ENCODE measurements at places on chromosomes 6 and 20. TPM values are rescaled to one million over a fixed set of nuclear protein-coding genes. Genes with fewer than 3 reads are reported as not detected.

FKBP1C gene
- total RNA-seq = not detected

PRSS35 gene
- not detected for total RNA-seq

ZNF391 gene
- total RNA-seq = 14.2 TPM

CFAP206 gene
- not detected for total RNA-seq

CASS4 gene
- 0.74 TPM for total RNA-seq

RAMACL gene
- 2.2 TPM for total RNA-seq

DNA sequence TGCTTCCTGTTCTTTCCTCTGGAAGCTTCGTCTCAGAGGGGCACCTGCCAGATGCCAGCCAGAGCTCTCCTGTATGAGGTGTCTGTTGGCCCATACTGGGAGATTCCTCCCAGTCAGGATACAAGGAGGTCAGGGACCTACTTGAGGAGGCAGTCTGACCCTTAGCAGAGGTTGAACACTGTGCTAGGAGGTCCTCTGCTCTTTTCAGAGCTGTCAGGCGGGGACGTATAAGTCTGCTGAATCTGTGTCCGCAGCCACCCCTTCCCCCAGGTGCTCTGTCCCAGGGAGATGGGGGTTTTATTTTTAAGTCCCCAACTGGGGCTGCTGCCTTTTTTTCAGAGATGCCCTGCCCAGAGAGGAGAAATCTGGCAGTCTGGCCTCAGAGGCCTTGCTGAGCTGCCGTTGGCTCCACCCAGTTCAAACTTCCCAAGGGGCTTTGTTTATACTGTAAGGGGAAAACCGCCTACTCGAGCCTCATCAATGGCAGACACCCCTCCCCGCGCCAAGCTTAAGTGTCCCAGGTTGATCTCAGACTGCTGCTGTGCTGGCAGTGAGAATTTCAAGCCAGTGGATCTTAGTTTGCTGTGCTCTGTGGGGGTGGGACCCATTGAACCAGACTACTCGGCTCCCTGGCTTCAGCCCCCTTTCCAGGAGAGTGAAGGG is 326.7 kb downstream of the BCKDHB start:
- no peak for DNase-seq
- H3K4me1 ChIP-seq = peaks cover 5% of the 10 kb centered on the region
- H3K27me3 ChIP-seq = no peaks in the 10 kb centered on the region
- no peaks in the 10 kb centered on the region for H3K36me3 ChIP-seq

DNA sequence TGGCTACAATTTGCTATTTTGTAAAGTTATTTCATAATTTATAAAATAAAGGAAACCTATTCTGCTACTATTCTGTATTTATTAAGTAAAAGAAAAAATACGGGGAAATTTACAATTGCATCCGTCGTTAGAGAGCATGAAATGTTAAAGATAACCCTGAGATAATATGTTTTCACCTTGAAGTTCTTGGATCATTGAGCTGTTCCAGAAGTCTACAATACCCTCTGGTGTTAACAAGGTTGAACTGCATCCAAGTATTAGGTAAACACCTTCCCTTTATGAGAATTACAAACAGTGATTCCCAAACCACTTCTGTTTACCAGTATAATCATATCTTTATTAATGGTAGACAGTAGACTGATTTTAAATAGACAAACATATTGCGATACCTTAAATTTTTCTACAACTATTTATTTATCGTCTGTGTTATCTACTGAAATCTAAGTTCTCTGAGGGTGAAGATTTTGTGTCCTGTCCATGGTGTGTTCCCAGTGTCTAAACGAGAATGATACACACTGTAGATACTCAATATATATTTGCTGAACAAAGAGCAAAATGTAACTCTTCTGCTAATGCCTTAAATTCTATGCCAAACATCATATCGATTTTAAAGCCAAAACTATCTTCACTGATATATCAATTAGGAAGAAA is 28.2 kb downstream of the TBC1D32 start:
- H3K27me3 ChIP-seq = no peaks in the 10 kb centered on the region
- DNase-seq = no peak
- no peak overlapping the region for H3K27ac ChIP-seq
- H3K4me1 ChIP-seq = no peaks in the 10 kb centered on the region

- no peak for DNase-seq
- no peak overlapping the region for H3K27ac ChIP-seq
- no peaks in the 10 kb centered on the region for H3K36me3 ChIP-seq
- H3K27me3 ChIP-seq = no peaks in the 10 kb centered on the region
Observed at GRCh38 chr20:52843425-52843824, 128.7 kb upstream of the TSHZ2 start.

DNA sequence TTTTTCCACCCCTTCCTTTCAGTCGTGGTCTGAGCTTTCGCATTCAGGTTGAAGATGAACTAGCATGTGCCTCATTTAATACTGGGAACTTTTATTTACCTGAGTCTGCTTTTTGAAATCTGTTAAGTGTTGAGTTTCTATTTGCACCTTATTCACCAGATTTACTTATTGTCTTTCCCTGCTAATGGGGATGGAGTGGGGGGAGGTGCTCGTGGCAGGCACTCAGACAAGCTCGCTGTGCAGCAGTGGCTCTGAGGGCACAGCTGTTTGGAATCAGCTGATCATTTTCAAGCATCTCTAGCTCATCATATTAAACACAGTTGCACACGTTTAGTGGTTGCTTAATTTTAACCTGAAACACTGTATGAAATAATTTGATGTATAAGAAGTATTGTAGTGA is 35.6 kb downstream of the UTRN start:
- DNase-seq = no peak
- peaks cover 11% of the 10 kb centered on the region for H3K4me1 ChIP-seq
- no peaks in the 10 kb centered on the region for H3K36me3 ChIP-seq
- H3K27ac ChIP-seq = no peak overlapping the region
- H3K27me3 ChIP-seq = no peaks in the 10 kb centered on the region

DNA sequence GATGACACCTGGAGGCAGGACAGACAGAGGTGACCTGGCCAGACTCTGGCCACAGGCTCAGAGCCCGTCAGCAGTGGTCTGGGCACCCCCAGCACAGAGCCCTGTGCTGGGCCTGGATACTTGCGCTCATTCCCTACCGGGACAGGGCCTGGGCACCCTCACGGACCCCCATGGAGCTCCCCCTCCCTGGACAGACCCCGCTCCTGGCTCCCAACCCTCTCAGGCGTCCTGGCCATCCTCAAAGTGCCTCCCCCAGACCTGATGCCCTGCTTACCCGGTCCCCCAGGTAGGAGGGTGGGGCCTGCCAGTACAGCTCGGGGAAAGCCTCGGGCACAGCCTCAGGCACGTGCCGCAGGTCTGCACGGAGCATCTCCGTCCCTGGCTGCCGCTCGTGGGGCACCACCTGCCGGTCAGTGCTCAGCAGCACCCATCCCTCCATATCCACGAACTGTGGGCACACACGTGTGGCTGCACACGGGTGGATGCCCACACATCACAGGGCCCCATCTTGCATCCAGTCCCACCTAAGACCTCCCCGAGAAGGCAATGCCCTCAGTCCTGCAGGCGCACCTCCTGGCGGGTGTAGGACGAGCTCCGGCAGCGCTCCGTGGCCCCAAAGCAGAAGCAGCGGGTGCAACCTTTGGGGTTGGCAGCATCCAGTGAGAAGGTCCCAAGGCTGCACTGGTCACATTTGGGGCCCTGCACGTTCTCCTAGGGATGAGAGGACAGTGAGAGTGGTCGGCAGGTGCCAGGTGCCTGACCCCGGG is 24.3 kb downstream of the ADRM1 start:
- H3K27ac ChIP-seq = no peak overlapping the region
- no peak overlapping the region for H3K4me3 ChIP-seq
- no peaks in the 10 kb centered on the region for H3K27me3 ChIP-seq
- peaks cover 48% of the 10 kb centered on the region for H3K36me3 ChIP-seq
- H3K4me1 ChIP-seq = no peaks in the 10 kb centered on the region

GRCh38 chr6:115908906-115909559 is 151.7 kb downstream of the FRK start:
- DNase-seq = no peak
- no peak overlapping the region for H3K4me3 ChIP-seq
- no peaks in the 10 kb centered on the region for H3K4me1 ChIP-seq

DNA sequence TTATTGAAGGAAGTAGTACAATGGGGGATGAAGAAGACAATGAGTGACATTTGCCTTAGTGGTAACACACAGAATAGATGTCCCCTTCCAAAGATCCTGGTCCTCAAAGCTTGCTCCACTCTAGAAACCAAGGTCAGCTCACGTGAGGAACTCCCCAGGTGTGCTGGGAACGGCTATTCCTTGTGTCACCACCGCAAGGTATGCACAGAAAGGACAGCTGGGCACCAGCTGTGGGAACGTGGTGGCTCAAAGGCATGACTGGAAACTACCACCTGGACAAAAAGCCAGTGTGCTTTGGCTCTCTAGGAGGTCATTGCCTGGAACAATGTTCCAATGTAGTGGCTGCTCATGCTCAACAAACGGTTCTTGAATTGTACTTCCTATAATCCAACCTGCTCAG is 94.0 kb downstream of the SLC22A3 start:
- no peak overlapping the region for H3K4me3 ChIP-seq
- no peaks in the 10 kb centered on the region for H3K36me3 ChIP-seq
- H3K27ac ChIP-seq = no peak overlapping the region
- H3K4me1 ChIP-seq = no peaks in the 10 kb centered on the region
- DNase-seq = no peak

DNA sequence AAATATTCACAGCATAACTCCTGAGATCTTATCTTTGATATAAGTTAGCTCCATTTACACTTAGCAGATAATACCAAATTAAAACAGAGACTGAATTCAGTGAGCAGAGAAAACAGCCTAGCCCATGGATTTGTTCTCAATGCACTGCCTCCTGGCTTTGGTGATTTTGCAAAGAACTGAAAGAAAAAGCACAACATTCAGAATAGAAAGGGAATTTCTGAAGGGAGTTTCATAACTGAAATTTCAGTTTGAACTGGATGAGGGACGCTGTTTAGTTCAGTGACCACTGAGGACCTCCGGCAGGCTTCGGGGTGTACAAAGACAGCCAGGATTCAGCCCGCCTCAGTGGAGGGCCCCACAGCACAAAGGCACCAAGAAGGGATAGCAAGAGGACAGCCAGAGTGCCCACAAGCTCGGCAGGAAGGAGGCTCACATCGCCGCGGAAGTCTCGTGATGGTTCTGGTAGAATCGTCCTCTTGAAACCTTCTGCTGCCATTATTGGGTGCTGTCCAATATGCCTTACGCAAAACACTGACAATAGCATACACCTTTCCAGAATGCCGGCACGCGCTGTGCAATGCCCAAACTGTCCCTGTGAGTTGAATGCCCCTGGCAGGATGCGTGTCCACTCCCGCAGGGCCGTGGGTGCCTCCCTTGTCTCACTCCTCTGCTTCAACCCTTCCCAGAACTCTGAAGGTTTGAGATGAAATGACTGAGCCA is 9.7 kb upstream of the IRF4 start:
- H3K27me3 ChIP-seq = no peaks in the 10 kb centered on the region
- no peaks in the 10 kb centered on the region for H3K4me1 ChIP-seq
- no peak overlapping the region for H3K27ac ChIP-seq
- no peaks in the 10 kb centered on the region for H3K36me3 ChIP-seq
- no peak for DNase-seq
